ENCODE measurements at places on chromosomes 4 and X.

GRCh38 chrX:37904833-37905232 lies 57.5 kb upstream of the DYNLT3 start:
- DNase-seq, result no peak

GRCh38 chr4:5962416-5962815 lies 55.8 kb downstream of the C4orf50 start:
- DNase-seq, result no peak

GRCh38 chr4:8403173-8403753 lies 37.3 kb downstream of the ACOX3 start:
- DNase-seq, result peak; percentile 73

DNA sequence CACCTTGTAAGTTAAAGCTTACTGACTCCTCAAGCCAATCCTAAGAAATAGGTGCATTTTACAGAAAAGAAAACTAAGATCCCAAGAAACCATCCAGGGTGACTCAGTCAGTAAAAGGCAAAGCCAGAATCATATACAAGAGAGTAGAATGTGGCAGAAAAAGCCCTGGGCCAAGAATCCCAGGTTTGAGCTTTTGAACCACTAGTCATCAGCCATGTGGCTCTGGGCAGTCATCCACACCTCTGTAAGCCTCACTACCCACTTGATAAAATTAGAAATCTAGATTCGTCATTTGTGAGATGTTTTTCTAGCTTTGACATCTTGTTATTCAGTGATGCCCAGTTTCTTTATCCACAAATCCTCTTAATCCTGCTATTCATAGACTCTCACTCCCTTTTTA lies 122.2 kb upstream of the PDE5A start:
- DNase-seq, result no peak

DNA sequence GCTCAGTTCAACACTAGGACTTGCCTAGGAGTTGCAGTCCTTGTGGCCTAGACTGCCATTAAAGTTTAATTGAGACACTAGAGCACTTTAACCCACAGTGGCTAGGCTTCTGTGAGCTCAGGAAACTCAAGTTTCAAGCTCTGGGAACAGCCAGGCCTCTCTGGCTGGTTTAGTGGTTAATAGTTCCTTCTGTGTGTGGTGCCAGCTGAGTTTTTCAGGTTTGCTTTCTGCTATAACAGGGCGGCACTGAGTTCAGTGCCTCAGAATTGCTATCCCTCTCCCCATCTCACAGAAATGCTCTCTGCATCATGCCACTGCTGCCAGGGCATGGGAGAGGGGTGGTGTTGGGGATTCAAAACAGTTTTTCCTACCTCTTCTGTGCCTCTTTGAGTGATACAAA lies 15.9 kb downstream of the MMAA start:
- DNase-seq, result no peak

GRCh38 chr4:98691588-98691987 lies 33.2 kb upstream of the TSPAN5 start:
- DNase-seq, result no peak

- DNase-seq, result no peak
These were observed 84.1 kb downstream of the NHS start for GRCh38 chrX:17459008-17459611.

DNA sequence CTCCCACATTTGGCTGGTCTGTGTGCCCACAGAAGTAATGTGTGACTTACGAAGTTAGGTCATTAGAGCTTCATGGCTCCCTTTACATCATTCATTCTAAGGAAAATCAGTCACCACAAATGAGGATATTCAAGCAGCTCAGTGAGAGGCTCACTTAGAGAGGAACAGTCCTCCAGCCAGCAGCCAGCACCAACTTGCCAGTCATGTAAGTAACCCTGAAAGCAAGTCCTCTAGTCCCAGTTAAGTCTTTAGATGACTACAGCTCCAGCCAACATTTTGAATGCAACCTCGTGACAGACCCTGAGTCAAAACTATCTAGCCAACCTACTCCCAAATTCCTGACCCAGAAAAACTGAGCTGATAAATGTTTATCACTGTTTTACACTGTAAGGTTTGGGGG lies 71.3 kb downstream of the LRBA start:
- no peak for DNase-seq

GRCh38 chrX:110331444-110332030 lies 13.7 kb upstream of the AMMECR1 start:
- DNase-seq, result no peak

GRCh38 chrX:71056867-71057266 lies 11.3 kb downstream of the SNX12 start:
- no peak for DNase-seq

DNA sequence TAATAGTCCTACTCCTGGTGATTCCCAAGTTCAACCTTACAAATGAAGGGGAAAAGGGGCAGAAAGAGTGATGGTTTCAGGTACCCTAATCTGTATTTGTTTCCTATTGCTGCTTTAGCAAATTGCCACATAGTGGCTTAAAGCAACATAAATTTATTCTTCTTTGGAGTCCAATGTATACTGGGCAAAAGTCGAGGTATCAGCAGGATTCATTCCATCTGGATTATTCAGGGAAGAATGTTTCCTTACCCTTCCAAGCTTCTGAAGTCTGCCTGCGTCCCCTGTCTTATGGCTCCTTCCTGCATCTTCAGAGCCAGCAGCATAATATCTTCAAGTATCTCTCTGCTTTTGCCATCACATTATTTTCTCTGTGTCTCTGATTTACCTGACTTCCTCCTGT lies 10.3 kb upstream of the BST1 start:
- DNase-seq, result no peak

GRCh38 chr4:86561256-86561655 lies 32.9 kb upstream of the PTPN13 start:
- no peak for DNase-seq

- DNase-seq, result no peak
These were observed 221.3 kb upstream of the BMP3 start for GRCh38 chr4:80809039-80809729.

DNA sequence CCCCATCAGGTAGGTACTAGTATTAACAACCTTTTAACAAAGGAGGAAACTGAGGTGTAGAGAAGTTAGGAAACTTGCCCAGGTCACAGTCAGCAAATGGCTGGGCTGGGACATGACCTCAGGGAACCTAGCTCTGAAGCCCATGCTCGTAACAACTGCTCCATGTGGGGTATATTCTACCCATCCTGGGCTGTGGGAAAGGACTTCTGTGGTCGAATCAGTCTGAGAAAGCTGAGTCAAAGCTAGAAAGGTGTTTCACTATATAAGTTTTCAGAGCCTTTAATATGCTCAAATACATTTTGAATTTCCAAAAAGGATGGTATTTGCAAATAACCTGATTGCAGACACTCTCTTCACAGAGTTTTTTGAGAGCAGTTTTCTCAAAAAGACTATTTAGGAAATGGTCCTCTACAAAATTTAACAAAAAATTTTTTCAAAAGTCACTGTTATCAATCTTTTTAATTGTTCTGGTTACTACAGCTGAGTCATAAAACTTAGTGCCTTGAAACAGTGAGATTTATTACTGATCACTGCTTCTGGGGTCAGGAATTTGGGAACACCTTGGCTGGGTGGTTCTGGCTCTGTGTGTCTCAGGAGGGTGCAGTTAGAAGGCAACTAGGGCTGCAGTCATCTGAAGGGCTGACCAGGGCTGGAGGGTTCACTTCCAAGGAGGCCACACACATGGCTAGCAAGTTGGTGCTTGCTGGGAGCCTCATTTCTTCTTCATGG lies 53.6 kb downstream of the NSG1 start:
- DNase-seq, result no peak

- DNase-seq, result no peak
These were observed 6.6 kb downstream of the MSL3 start for GRCh38 chrX:11764602-11765067.

- no peak for DNase-seq
These were observed 437.3 kb upstream of the NDST3 start for GRCh38 chr4:117596917-117597480.

- no peak for DNase-seq
These were observed 41.9 kb upstream of the PDLIM3 start for GRCh38 chr4:185576962-185577950.

DNA sequence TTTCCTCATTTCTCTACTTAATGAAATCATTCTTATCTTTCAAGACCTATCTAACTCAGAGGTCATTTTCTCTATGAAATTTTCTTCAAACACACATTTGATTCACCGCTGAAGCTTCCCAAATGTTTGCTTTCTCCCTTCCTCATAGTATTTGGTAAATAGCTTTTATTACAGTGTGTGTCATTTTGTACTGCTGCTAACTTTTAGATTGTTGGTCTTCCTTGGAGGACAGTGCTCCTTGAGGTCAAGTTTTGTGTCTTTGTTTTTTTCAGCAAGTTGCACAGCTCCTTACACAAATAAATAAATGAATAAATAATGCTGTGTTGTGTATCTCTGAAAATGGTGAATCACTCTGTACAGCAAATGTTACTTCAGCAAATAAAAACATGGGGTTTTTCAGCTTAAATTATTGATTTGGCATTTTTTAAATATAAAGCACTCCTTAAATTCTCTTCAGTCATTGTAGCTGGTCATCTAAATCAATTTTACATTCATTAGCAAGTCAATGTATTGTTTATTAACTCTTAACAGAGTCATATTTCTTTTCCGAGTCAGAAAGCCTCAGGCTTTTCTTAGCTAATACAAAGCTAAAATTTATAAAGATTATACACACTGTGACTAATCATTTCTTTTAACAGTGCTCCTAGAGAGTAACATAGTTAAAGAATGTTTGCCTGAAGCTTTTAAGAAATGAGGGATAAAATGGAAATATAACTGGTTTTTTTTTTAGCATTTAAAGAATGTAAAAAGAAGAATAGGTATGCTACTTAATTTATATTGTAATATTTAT lies 30.1 kb upstream of the MAD2L1 start:
- no peak for DNase-seq

DNA sequence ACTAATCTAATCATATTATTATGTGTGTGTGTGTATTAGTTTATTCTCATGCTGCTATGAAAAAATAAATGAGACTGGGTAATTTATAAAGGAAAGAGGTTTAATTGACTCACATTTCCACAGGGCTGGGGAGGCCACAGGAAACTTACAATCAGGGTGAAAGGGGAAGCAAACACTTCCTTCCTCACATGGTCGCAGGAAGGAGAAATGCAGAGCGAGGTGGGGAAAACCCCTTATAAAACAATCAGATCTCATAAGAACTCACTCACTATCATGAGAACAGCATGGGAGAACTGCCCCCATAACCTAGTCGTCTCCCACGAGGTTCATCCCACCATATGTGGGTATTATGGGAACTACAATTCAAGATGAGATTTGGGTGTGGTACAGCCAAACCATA lies 190.9 kb upstream of the TAPT1 start:
- DNase-seq, result no peak

DNA sequence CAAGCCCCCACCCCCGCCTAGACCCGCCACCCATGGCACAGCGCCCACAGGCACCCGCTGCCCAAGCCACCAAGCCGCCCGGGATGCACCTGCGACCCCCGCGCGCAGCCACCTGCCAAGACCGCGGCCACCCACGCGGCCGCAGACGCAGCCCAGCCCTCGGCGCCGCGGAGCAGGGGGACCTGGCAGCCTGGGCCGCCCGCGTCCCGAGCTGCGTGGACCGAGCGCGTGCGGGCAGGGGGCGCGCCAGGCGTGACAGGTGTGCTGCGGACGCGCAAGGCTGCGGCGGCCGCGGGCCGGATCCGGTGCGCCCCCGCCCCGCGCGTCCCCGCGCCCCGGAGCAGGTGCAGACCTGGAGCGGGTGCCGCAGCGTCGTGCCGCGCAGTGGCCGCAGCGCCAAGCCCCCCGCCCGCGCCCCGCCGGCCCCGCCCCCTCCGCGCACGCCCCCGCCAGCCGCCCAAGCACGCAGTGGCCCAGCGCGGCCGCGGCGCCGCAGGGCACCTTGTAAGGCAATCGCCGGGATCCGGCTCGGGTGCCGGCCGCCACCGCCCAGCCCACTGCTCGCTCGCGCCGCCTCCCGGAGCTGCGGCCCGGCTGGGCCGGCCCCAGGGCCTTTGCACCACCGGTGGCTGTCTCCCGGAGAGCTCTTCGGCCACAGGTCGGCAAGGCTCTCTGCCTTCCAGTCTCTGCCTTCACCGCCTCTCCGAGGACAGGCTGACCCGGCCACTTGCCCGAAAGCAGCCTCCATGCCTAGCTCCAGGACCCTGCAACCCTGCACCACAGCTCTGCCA lies at the start of gene PNCK:
Gene PNCK, minus strand, starts transcription at position 386 of the 791 bp plus-strand sequence. CDS start 737 bp downstream, outside the sequence.
- no peak for DNase-seq

- no peak for DNase-seq
These were observed 46.2 kb upstream of the MID1IP1 start for GRCh38 chrX:38754818-38755718.

DNA sequence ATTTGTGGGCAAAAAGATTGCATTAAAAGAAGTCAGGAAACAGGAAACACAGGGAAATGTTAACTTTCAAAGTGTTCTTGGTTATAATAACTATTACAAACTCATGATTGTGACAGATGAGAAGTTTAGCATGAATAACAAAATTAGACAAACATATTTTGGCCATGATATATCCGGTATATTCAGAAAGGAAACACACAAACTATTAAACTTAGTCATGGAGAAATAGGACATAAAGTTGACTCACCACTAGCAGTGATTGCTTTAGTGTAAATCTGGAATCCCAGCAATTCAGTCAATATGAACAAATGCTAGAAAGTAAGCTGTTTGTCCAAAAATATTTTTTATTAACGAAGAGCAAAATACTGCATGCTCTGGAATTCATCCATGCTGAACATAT lies 1299.9 kb downstream of the C4orf33 start:
- no peak for DNase-seq

GRCh38 chrX:24168807-24169206 lies 19.3 kb downstream of the ZFX start:
- no peak for DNase-seq

- no peak for DNase-seq
These were observed 7.7 kb downstream of the SCML1 start for GRCh38 chrX:17744896-17745523.

GRCh38 chr4:15149839-15150592 lies 147.7 kb downstream of the CPEB2 start:
- DNase-seq, result peak; percentile 84

DNA sequence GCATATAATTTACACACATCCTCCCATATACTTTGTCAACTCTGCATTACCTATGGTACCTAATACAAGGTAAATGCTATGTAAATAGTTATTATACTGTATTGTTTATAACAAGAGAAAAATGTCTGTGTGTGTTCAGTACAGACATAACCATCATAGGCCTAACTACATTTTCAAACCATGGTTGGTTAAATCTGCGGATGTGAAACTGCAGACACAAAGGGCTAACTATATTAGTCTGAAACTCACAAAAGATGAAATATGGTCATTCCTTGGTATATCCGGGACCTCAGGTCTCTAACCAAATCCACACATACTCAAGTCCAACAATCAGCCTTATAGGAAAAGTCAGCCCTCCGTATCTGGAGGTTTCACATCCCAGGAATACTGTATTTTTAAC lies 13.5 kb downstream of the MAPK10 start:
- no peak for DNase-seq

- DNase-seq, result no peak
These were observed 40.4 kb downstream of the MAP7D3 start for GRCh38 chrX:136210806-136211205.

Data from hippocampal formation (tissue), 2 donors.